ENCODE measurements at places on chromosomes 1 and 21.

GRCh38 chr21:32088471-32088870, 190.4 kb downstream of the MIS18A start:
- DNase-seq: no peak

DNA sequence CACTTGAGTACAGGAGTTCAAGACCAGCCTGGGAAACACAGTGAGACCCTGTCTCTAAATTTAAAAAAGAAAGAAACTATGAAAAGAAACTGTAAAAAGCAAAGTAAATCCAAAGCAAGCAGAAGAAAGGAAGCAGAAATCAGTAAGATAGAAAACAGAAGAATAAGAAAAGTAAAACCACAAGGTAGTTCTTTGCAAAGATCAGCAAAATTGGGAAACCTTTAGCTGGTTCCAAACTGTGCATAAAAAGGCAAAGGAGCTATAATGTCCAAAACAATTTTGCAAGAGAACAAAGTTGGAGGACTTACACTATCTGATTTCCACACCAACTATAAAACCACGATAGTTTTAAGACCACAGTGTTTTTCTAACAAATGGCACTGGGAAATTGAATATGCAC, 218.8 kb downstream of the RPS6KC1 start:
- no peak for DNase-seq

DNA sequence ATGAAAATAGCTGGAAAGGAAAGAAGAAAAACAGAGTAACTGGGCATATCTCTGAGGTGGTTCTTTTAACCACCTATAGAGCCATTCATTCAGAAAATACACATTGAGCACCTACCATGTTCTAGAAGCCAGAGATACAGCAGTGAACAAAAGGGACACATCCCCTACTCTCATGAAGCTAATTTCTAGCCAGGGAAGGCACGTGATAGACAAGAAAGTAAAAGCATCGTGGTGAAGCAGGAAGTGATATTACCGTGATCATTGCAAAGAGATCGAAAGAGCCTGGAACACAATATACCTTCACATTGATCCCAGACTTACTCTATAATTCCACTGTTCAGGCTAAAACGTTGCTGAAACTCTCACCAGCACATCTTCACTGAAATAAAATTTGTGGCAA, 76.0 kb downstream of the TIAM1 start:
- no peak for DNase-seq

- no peak for DNase-seq
Measured at GRCh38 chr1:209511169-209511568, 72.3 kb upstream of the CAMK1G start.

DNA sequence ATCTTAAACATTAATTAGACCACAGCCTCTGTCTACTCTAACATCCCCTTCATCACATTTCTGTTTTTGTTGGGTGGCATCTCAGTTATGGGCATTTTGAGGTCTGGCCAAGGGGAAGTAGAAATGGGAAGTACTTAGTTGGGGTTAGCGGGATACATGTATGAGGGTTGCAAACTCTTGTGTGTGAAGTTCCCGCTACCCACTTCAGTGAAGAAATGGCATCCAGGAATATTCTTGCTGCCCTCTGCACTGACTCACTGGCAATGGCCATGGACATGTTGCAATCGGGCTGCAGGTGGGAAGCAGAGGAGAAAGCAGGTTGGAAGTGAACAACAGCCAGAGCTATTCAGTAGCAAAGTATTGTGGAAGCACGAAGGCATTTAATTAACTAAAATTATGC, 7.4 kb downstream of the CD48 start:
- no peak for DNase-seq

DNA sequence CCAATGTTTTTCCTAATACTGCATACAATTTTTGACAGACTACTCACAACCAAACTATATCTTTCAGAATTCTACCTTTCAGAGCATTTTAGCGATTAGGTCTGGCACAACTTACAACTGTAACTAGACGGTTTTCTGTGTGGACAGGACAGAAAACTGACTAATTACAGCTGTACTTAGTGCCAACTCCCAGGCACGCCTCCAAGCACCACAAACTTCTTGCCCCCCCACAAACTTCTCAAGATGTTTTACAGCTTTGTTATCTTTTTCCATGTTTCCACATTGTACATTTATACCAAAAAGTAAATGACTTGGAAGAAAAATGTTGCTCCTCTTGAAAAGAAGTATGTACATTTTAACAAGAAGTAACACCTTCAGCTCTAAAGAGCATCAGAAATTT, 13.8 kb downstream of the LYST start:
- no peak for DNase-seq

- no peak for DNase-seq
Measured at GRCh38 chr1:9861360-9861759, 37.6 kb upstream of the CLSTN1 start.

Data from A549 (cell line).